ENCODE measurements at places on chromosomes 1 and 21.

- no peak for DNase-seq
Measured at GRCh38 chr1:15245593-15246360, 1.2 kb upstream of the FHAD1 start.

DNA sequence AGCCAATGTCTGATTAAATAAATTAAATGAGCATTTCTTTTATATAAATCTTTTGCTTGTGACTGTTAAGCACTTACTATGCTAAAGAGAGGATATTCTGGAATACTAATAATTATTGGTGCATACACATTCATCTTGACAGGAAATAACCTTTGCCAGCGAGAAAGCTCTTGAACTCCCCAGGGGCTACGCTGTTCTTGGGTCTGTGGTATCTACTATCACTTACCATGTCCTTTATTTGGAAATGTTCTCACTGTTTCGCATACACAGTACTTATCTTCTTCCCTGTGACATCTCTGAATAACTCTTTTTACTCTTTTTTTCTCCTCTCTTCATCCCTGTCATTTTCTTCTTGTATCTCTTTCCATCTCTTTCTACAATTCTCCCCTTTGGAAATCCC lies 178.7 kb downstream of the GABPA start:
- no peak for DNase-seq

DNA sequence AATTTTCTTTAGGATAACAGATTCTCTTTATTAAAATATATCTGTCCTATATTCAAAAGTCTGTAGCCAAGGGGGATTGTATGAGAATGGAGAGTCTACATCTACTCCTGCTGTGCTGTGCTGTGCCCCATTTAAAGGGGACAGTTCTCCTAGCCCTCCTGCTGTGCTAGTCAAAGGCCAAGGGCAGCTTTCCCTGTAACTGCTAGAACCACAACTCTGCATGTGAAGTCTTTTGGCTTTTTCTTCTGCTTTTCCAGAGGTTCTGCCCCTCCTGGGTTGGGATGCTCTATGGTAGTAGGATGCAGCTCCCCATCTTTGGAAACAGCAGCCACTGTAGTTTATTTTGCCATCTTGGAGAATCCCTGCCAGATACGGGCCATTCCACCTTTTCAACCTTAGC lies 197.5 kb upstream of the JUN start:
- no peak for DNase-seq

DNA sequence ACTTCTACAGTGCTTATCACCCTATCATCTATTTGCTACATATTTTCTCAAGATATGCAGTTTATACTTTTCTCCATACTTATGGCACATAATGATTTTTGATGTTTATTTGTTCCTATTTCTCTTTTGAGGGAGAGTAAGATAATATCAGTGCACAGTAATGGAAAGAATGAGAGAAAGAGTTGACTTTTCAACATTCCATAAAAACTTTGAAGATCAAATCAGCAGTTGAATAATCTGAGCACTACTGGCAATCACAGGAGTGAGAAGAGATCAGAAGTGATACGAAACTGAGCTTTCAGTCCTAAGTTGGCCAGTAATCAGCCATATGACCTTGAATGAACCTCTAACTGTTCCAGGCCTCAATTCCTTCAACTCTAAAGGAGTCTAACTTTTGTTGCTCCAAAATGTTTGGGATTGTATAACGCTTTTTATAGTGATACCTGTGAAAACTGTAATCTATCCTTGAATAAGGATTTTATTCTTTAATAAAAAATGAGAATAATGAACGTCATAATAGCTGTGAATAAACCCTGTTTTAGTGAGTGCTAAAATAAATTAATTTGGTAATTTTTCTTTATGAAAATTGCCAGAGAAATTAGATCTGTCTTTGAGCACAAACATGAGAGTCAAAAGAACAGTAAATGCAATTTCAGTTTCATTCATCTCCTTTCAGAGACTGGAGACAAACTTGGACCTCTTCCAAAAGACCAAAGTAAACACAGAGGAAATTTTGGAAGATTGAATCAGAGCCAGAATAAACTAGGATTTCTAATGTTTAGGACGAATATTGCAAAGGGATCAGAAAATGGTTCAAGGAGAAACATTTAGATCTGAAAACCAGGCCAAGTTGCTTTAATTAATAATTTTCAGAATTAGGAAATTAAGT lies 309.9 kb downstream of the ADGRL2 start:
- no peak for DNase-seq

- DNase-seq: no peak
Measured at GRCh38 chr1:165389609-165390008, 33.1 kb upstream of the LMX1A start.

Measured in natural killer cell treated with Interleukin-12 subunit alpha and Interleukin-12 subunit beta and Interleukin-15 and Interleukin-18, amount 100 ng/mL, for 72 hours (primary cell).